ENCODE measurements at places on chromosomes 7 and 10. TPM values are rescaled to one million over a fixed set of nuclear protein-coding genes. Genes with fewer than 3 reads are reported as not detected.

Gene CALHM3
- total RNA-seq = not detected

Gene SH2B2
- total RNA-seq = 16.5 TPM

Gene PNLIPRP1
- total RNA-seq = not detected

Gene HABP2
- total RNA-seq = 0.72 TPM

Gene VPS41
- total RNA-seq = 30.3 TPM

DNA sequence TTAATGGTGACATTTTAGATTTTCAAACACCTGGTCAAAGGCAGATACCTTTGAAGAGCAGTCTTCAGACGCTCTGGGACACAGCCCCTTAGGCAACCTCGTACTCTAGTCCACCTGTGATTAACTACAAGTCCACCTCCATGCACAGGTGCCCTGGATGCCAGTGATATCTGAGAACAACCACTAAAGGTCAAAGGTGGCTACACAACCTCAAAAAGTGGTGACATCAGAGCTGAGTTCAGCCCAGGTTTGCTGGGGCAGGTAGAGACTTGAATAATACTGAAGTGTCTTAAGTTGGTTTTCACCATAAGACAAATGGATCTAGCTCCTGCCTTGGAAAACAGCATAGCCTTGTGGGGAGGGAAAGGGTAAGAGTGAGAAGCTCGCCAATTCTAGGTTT, 143.4 kb upstream of the ADO start:
- DNase-seq = no peak

GRCh38 chr10:86341361-86341811, 25.2 kb downstream of the GRID1 start:
- no peak for DNase-seq

DNA sequence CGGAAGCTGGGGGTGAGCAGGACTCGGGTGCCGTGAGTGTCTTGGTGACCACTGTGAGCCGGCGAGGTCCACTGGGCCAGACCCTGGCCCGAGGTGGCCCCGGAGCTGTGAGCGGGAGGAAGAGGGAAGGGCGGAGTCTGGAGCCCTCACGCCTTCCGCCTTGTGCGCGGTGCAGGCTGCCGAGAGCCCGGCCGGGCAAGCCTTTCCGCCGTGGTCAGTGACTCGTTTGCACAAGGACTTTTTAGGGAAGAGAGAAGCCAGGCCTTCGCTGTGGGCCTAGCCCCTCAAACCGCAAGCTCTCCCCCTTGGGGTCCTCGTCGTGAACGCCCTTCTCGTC, 40.9 kb upstream of the ZNF32 start:
- DNase-seq = peak; percentile 21

DNA sequence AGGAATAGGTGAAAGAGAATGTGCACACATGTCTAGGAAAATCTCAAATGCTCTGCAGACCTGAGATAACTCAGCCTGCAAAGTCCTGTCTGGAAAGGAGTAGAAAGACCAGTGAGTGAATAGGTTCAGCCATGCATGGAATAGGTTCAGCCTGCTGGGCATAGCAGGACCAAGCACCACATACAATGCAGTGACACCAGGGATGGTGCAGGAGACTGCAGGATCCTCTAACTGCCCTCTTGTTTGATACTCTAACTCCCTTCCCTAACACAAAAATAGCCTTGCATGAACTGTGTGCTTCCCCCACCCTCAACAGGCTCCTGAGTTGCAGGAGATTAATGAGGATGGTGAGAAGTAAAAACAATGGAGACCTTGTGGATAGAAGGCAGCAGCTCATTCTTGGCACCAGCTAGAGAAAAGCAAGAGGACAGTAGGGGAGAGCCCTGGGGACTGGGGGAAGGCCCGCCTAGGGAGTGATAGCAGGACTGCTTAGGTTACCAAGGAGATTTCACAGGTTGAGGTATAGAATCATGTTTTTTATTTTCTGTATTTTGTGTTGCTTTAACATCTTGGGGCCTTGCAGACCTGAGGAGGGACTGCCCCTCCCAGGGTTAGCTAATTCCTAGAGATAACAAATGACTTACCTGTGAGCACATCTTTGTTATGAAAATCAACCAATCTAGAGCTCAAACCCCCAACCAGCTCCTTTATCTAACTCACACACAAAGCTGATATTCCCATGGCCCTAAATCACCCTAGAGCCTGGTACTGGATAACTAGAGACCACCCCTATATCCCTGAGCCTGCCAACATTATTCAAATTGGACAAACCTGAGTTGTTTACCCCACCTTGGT, 187.8 kb downstream of the PLPP4 start:
- no peak for DNase-seq

DNA sequence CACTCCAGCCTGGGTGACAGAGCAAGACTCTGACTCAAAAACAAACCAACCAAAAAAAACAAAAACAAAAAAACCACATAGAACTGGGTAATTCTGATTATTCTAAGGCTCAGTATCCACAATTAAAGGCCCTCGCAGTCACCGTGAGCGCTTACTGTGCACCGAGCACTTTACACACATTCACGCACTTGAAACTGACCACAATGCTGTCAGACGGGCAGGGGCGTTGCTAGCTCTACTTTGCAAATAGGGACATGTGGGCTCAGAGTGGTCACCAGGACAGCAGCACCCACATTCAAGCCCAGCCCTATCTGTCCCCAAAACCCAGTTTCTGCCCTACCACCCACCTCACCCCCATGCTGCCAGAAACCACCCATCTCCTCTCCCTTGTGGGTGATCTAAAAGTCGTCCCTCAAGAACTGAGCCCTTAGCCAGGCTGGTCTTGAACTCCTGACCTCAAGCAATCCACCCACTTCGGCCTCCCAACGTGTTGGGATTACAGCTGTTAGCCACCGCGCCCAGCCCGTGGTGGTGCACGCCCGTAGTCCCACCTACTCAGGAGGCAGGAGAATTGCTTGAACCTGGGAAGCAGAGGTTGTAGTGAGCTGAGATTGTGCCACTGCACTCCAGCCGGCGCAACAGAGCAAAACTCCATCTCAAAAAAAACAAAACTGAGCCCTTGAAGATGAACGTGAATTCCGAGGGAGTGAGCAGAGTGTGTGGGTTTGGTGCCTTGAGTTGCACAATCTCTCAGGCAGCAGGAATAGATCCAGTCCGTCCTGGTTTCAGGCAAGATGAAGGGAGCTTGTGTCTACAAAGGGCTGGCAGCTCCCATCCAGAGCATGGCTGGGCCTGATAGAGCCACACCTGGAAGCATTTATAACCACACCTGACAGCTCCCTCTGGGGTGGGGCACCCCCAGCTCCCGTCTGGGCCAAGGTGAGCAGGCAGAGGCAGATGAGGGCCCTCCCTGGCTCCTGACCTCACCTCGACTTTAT, 5.4 kb upstream of the HSPB1 start:
- peak; percentile 46 for DNase-seq

- no peak for DNase-seq
Measured at GRCh38 chr7:75868153-75868552, 10.7 kb upstream of the RHBDD2 start.

- no peak for DNase-seq
Measured at GRCh38 chr10:131082201-131082850, 229.2 kb downstream of the TCERG1L start.

DNA sequence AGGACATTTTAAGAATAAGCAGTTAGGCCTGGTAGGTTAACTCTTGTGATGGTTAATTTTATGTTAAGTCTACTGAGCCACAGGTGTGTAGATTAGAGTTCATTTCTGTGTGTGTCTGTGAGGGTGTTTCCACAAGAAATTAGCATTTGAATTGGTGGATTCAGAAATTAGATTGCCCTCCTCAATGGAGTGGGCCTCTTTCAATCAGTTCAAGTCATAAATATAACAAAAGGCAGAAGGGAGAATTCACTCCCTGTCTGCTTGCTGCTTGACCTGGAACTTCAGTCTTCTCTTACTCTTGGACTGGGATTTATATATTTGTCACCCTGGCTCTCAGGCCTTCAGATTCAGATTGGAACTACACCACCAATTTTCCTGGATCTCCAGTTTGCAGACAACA, 55.3 kb upstream of the POM121L12 start:
- no peak for DNase-seq

DNA sequence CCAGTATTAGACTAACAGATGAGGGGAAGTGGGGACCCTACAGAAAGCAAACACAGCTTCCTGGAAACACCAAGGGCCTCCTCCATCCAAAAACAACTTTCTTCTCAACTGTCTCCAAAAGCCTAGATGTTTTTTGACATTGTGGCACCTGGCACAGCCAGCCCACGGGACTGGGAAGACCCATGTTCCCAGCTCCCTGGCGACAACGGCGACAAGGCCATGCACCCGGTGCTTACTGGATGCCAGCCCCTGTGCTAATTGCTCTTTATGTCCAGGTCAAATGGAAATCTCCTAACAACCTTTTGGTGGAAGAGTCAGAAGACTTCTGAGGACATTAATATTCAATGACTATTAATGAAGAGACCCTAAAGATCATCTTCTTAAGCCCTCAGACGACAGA, 7.1 kb downstream of the FGFR2 start:
- DNase-seq = no peak

- DNase-seq = no peak
Measured at GRCh38 chr10:84432891-84433290, 104.5 kb downstream of the CCSER2 start.

GRCh38 chr7:133923974-133924373, 203.2 kb upstream of the LRGUK start:
- DNase-seq = no peak

- no peak for DNase-seq
Measured at GRCh38 chr10:117609095-117609795, 66.7 kb downstream of the EMX2 start.

DNA sequence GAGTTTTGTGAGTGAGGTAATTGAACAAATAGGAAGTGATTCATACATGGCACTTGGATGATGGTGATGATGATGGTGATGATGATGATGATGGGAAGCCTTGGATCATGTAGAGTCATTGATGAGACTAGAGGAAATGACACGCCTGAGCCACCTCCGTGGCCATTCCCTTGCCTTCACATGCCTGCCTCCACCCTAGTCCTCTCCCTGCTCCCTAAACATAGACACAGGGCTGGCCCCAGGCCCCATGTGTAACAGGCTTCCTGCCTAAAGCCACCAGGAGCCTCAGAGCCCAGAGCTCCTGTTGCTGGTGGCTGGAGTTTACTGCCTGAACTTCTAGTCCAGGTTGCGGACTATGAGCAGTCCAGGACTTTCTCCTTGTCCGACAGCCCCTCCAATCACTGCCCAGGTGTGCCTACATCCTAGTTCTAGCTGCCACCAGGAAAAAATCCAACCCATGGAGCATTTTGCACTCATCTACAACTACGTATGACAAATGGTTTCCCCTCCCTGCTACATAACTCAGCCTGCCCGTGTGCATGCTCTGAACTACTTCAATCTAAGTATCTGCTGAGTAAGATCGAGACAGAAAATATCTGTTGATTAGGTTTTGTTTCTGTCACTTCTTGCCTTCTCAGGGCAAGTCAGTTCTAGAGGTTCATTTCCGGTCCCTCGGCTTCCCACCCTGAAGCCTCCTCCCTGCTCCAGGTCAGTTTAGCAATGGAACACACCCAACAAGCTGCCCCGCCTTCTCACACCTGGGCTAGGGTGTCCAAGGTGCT, 35.5 kb upstream of the KDM7A start:
- no peak for DNase-seq

DNA sequence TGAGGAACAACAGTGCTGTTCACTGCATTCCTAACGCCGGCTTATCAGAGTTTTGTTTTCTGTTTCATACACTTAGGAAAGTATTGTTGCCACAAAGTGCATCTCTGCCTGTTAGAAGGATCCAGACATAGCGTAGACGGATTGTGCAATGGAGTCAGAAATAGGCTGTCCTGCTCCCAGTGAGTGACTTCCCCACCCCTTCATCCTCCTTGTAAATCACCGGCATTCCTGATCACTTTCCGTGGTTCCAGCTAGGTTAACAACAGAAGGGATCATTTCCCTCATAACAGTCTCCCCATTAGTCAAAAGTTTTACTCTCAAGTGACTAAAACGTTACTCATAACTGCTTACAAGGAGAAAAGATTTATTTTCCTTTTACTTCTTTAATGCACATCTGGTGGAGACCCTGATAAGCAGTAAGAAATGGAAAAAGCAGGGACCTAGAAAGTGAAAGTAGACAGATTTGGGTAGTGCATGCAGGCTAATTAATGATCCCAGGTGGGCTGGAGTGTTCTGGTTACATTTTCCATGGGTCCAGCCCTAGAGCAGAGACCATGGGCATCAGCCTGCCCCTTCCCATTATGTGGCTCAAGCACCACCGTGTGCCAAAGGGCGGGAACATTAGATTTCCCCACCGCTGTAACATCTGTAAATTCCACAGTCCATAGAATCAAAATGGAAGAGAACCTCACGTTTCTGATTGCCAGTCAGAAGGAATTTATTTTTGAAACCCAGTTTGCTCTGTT, 395.1 kb upstream of the GALNT17 start:
- peak; percentile 44 for DNase-seq

DNA sequence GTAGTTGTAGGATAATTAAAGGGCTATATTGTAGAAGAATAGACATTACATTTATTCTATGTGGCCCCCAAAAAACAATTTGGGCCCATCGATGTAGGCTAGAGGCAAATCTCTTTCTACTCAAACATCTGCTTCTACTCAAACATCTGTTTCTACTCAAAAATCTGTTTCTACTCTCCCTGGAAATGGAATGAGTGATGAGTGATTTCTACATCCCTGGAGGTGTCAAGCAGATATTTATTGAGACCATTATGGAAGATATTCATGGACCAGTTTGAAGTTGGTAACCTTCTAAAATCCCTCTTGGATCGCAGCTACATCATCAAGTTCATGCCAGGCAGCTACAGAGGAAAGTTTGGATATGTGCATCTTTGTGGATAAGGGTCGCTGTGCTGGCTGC, 5.1 kb upstream of the PLPP4 start:
- DNase-seq = no peak

DNA sequence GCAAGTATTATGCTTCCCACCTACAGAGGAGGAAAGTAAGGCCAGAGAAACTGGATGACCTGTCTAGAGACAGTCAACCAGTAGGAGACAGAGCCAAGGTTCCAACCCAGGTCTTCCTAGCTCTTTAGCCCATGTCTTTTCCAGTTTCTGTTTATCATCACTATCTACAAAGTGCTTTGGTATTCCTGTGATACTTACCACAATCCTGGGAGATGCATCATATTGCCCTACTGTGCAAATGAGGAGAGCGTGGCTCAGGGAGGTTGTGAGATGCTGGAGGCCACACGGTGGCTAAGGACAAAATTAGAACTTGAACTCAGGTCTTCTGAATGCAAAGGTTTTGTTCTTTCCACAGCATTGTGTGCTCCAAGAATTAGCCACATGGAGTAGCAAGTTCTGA, 11.2 kb upstream of the PLEKHA1 start:
- no peak for DNase-seq

- peak; percentile 35 for DNase-seq
Measured at GRCh38 chr10:7853890-7854289, 35.6 kb downstream of the TAF3 start.

DNA sequence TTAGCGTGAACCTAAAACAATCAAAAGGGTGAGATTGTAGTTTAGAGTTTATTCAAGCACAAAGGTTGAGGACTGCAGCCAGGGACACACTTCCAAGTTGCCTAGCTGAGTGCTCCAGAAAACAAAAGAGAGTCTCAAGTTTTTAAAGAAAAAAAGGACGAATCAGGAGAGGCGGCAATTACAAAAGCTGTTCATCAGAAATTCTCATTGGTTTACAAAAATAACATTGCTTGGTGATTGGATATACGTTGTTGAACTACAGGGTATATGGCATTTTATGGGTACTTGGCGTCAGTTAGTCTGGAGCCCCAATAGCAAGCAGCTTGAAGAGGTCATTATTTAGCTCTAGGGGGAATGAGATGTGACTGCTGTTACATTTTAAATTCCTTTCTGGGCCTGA, 11.5 kb downstream of the ZNF438 start:
- DNase-seq = no peak

Data from Caki2 (cell line).